Stimulated activated CD8-positive, alpha-beta memory T cell treated with anti-CD3 and anti-CD28 coated beads, Interleukin-4, amount 100 ng/mL, for 4 hours (primary cell): ENCODE measurements at places on chromosomes 12 and 14.

DNA sequence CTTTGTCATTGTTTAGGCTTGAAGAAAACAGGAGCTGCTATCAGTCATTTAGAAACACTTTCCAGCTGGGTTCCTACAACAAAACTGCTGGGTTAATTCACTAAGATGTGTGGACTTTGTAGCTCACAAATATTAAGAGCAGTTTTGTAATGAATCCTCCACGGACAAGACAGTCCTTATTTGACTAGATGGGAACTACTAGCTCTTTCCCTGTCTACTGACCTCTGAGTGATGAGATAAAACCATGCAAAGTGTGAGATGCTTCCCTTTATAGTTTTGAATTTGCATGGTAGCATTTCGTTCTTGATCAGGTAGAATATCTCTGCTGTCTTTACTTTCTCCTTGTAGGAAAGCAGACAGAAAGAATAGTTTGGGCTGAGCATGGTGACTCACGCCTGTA is 72.9 kb upstream of the STXBP6 start:
- DNase-seq, result no peak

GRCh38 chr12:74365178-74365964 is 172.3 kb upstream of the ATXN7L3B start:
- DNase-seq, result no peak

DNA sequence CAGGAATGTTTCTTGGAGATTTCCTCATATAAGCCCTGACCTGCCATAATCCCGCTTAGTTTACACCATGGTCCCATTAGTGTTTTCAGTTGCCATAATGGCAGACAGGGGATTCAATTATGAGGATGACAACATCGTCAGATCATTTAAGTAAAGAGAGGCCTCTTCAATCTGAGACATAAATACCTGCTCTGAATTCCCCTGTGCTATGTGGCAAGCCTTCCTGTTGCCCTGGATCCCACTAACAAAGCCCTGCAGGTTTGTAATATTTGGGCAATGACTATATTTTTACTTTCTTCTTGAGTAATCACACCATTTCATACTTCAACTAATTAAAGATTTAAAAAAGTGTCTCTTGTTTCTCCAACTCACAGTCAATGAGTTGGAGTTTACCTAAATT is 108.9 kb downstream of the TRAFD1 start:
- DNase-seq, result no peak

DNA sequence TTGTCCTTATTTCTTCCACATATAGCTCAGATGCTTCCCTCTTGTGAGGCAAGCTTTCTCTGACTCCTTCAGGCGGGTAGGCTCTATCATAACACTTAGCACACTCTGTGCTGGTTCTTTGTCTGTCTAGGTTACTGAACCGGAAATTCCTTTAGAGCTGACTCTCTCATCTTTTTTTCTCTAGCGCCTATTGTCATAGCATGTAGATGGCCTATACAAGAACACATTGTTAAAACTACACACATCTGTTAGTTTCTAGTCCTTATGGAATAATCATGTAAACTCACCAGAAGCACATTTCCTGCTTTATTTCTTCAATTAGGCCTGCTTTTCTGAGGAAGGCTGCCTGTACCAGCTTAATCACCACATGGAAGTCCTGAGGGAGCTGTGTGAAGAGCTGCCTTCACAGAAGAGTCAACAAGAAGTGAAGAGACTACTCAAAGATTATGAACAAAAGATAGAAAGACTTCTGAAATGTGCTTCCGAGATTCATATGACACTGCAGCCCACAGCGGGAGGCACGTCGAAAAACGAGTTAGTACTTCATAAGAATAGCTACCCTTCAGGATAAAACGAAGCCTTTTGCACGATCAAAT is 143.9 kb downstream of the SYNE2 start:
- DNase-seq, result no peak

- DNase-seq, result no peak
These were observed 111.1 kb downstream of the DIP2B start for GRCh38 chr12:50615907-50616296.

DNA sequence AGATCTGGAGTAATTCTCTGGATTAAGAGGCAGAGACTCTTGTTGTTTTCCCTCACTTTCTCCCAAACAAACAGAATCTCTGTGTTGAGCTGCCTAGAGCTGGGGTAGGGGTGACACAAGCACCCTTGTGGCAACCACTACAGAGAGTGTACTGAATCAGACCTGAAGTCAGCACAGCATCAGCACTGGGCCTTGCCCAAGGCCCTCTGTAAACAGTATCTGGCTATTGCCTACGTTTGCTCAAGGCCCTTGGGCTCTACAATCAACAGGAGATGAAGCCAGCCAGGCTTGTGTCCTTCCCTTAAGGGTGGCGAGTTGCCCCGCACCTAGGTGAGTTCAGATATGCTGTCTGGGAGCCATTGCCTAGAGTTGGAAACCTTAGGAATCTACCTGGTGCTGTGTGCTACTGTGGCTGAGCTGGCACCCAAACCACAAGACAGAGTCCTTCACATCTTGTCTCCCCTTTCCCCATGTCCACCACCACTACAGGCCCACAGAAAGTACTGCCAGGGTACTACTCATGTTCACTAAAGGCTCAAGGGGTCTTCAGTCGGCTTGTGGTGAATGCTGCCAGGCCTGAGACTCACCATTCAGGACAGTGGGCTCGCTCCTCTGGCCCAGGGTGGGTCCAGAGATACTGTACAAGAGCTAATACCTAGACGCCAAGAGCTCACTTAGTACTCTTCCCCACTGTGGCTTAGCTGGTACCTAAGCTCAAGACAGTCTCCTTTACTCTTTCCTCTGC is 206.8 kb downstream of the SYNE2 start:
- no peak for DNase-seq
